Motor neuron (in vitro differentiated cells): ENCODE measurements at places on chromosomes 1 and 21. TPM values are rescaled to one million over a fixed set of nuclear protein-coding genes. Genes with fewer than 3 reads are reported as not detected.

The KIF2C gene
- total RNA-seq = 2.2 and 2.4 TPM in 2 replicates

The EPHA2 gene
- total RNA-seq = 6.8 and 8.1 TPM in 2 replicates

The OR2AK2 gene
- total RNA-seq = 0.26 TPM in 1 of 2 replicates, not detected in the other

The GBP6 gene
- 0.16 TPM in 1 of 2 replicates, not detected in the other for total RNA-seq

The TACSTD2 gene
- total RNA-seq = 0.05 and 0.13 TPM in 2 replicates
